G401 (cell line): ENCODE measurements at places on chromosomes 6 and 20. TPM values are rescaled to one million over a fixed set of nuclear protein-coding genes. Genes with fewer than 3 reads are reported as not detected.

SLC22A16 gene
- total RNA-seq = 0.12 and 2.0 TPM in 2 replicates

PPP2R5D gene
- total RNA-seq = 64.8 and 71.0 TPM in 2 replicates

COL9A1 gene
- total RNA-seq = 16.5 and 24.1 TPM in 2 replicates

SNRPB gene
- total RNA-seq = 1,009 and 1,118 TPM in 2 replicates

GSS gene
- total RNA-seq = 104 and 112 TPM in 2 replicates

ATP6V1G2 gene
- 3.8 and 4.9 TPM in 2 replicates for total RNA-seq

- DNase-seq = no peak
Measured at GRCh38 chr6:113120582-113121285, 736.4 kb upstream of the MARCKS start.

- DNase-seq = no peak
Measured at GRCh38 chr20:40844332-40844731, 155.3 kb upstream of the MAFB start.

- DNase-seq = no peak
Measured at GRCh38 chr6:145743332-145743731, 8.0 kb upstream of the EPM2A start.

DNA sequence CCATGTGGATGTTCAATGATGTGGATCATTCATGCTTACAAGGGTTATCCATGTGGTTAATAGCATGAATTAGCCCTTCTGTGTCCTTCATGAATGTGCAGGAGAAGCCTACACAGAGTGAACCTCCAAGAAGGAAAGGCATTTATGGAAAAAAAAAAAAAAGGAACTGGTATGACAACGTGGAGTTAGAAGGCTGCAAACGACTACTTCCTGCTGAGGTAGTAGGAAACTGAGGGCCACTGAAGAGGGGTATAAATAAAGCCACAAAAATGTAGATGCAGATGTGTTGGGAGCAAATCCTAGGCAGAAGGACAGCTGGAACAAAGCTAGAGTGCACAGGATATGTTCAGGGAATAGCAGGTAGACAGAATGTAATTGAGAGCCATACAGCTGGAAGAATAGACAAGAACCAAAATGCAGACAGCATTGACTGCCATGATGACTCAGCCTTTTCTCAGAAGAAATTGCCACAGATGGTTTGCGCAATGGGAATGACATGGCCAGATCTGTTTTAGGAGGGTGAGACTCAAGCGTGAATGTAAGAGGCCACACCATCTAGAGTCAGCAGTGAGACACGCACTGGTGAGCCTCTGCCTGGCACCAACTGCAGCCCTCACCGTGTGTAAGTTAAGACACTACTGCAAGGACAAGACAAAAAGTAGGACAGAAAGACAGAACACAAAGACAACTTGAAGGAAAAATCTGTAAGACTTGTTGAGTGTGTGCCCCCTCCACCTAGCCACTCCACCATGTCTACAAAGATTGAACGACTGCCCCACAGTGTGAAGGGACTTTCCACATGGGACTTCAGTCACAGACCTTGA, 79.8 kb downstream of the KIF13A start:
- DNase-seq = no peak

- no peak for DNase-seq
Measured at GRCh38 chr20:14902432-14903089, 565.1 kb upstream of the FLRT3 start.

GRCh38 chr6:160337301-160337700, 10.9 kb upstream of the SLC22A3 start:
- no peak for DNase-seq

GRCh38 chr6:137819740-137820139, 47.3 kb upstream of the TNFAIP3 start:
- DNase-seq = no peak

- DNase-seq = no peak
Measured at GRCh38 chr6:163390770-163391169, 23.7 kb upstream of the QKI start.

DNA sequence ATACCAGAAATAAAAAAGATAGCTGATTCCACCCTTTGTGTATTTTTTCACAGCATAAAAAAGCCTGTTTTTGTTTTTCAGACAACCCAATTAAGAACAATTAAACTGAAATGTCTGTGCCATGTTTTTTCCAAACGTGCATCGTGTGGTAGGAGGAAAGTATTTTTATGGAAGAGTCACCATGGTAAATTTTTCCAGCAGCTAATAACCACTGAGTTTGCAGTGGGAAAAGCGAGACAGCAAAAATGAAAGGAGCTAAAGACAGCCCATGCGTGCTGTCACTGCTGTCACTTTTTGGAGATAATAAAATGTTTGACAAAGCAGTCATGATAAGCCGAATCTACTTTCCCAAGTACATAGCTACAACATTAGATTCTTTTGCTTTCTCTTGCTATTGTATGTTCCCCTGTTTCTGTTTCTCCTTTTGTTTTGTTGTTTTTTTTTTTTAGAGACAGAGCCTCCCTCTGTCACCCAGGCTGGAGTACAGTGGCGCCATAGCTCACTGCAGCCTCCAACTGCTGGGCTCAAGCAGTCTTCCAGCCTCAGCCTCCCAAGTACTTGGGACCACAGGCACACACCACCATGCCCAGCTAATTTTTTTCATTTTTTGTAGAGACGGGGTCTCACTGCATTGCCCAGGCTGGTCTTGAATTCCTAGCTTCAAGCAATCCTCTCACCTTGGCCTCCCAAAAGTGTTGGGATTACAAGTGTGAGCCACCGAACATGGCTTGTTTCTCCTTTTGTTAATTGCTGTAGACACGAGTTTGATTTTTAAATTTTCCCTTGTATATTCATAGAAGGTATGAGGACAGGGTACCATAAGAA, 261.3 kb downstream of the TMEM242 start:
- DNase-seq = no peak

DNA sequence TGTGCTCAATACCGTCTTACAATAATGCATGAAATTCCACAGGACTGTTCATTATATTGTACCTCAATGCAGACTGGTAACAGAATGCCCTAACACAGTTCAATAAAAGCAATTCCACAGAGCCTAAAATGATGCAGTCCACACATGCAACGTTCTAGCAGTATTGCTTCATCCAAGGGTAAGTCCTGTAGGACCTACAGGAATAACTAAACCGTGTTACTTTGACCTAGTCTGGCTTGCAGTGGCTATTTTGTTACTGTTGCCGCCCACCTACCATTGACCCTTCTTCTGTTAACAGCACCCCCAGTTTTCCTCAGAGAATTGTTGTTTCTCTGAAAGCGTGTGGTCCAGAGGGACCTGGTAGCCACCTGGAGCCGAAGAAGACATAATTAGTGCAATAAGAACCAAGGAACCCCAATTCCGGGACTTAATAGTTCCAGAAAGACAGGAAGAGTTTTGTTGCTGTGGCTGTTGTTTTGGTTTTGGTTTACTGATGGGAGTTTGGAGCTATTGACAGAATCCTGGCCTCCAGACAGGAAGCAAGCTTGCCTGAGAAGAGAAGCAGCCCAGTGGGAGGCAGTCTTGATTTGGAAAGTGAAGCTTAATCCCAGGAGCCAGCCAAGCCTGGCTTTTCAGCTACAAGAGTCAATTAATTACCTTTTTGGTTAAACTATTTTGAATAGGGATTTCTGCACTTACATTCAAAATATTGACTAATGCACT, 91.3 kb downstream of the FRK start:
- no peak for DNase-seq
